ENCODE measurements at places on chromosomes 6 and 20. TPM values are rescaled to one million over a fixed set of nuclear protein-coding genes. Genes with fewer than 3 reads are reported as not detected.

DNA sequence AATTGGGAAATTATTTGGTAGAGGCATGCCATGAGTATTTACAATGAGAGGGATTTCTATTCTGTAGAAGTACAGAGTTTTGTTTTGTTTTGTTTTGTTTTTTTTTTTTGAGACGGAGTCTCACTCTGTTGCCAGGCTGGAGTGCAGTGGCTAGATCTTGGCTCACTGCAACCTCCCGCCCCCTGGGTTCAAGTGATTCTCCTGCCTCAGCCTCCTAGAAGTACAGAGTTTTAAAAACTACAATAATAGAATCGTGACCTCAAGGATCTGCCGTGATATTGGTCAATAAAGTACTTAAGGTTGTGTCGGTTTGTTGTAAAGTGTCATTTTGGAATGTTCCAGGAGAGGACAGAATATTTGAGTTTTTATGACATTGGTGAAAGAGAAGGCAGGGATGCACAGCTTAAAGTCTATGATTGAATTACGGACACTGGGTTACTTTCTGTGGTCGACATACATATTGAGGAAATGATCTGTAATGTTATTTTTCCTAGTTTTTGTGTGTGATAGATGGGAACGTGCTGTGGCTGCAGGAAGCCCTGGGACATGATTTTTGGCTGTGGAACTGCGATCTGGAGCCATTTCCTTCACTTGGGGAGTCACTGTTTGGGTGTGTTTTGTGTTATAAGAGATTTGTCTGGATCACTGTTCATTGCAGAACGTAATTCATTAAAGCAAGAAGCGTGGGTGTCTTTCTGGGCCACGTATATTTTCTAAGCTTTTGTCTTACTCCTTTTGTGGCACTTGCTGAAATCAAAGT is 59.6 kb downstream of the TIAM2 start:
- no peak for DNase-seq

GRCh38 chr6:107590378-107590777 is 100.5 kb downstream of the SOBP start:
- no peak for DNase-seq

- DNase-seq: no peak
Measured at GRCh38 chr6:128025478-128025877, 124.6 kb upstream of the THEMIS start.

DNA sequence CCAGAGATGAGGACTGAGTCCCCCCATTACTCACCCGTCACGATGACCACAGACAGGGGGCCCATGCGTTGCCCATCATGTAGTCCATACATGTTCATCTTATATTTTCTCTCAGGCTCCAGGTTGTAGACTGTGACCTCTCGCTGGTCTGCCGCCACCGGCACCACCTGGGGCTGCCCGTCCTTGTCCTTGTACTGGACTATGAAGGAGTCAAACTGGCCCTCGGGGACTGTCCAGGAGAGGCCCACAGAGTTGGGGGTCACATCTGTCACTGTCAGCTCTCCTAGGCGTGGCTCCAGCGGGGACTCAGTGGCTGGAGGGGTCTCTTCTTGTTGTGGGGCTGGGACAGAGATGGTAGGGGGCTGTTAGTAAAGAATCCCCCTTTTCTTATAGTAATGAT is 35.4 kb downstream of the CYP21A2 start:
- DNase-seq: no peak

The CSNK2A1 gene
- polyA plus RNA-seq: 154 TPM

The TMC2 gene
- polyA plus RNA-seq: 0.20 TPM

The SIRPB2 gene
- 0.87 TPM for polyA plus RNA-seq

The NRN1 gene
- 5.0 TPM for polyA plus RNA-seq
